Aorta (tissue), 5 donors: ENCODE measurements at places on chromosomes 6 and 20.
A peak's percentile ranks its signal among the peaks of the same experiment; 100 is the strongest.

- no peak for DNase-seq
Measured at GRCh38 chr6:18962361-18962905, 575.3 kb downstream of the RNF144B start.

- no peak for DNase-seq
Measured at GRCh38 chr6:118815495-118815894, 78.5 kb upstream of the ASF1A start.

DNA sequence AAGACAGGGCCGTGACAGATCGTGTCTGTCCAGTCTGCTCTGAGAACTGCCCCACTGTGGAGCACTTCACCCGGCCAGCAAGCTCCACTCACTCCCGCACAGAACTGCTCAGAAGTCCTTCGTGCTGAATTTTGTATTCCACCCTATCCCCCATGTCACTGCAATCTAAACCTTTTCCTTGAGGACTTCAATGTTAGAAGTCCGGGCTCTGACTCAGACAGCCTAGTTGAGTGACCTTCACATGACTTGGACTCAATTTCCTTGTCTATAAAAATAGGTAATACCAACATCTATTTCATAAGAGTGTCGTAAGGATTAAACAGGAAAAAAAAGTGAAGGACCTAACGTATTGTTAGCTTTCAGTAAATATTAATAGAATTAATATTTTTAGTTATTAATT is 161.6 kb downstream of the QRSL1 start:
- no peak for DNase-seq

DNA sequence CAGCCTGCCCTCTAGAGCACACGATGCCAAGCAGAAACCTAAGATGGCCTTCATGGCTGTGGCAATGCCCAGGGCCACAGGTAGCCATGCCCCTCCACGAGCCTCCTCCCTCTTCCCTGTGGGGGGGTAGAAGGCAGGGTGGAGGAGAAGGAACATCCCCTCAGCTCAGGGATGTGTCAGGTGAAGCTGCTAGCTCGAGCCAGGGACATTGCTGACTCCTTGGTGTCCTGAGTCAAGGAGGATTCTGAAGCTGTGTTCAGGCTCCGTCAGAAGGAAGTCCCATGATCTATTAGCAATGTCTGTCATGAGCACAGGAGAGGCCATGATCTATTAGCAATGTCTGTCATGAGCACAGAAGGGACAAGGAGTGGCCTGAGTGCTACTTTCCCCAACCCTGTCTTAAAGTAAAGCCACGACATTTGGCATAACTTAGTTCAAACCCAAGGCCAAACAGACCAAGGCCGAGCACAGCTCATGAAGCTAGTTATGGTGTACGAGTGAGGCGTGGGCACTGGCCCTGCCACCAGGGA is 87.8 kb downstream of the BMP7 start:
- DNase-seq = no peak

- DNase-seq = no peak
Measured at GRCh38 chr20:59577037-59577808, 27.1 kb upstream of the PHACTR3 start.

- no peak for DNase-seq
Measured at GRCh38 chr6:79431537-79431933, 105.7 kb downstream of the LCA5 start.

GRCh38 chr6:14117158-14118090 is at the start of gene CD83:
Gene CD83, plus strand, starts transcription at chr6:14117772. Its CDS starts 40 bp downstream, at chr6:14117812.
- DNase-seq = peak; percentile 89

DNA sequence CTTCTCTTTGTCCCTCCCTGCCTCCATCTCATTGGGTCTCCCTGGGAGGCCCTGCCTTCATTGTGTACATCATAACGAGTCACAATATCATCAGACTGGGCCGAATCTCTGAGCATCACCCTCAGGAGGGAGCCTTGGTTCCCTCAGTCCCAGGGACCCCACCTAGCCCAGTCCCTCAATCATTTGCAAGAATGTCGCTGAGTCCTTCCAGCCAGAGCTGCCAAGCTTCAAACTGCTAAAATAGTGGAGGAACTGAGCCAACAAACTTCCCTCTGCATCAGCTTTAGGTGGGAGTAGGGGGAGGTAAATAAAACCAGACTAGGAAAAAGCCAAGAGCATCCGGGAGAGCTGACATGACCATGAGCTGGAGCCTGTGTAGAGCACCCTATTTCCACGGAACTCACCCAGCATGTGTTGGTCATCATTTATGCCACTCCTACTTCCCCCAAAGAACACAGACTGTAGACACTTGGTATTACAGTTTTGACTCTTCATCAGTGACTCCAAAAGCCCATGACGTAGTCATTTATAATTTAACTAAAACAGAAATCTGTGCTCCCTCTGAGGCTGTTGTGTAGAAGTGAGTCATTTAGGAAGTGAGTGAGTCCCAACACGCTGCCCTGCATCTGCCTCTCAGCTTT is 28.8 kb upstream of the IL17A start:
- no peak for DNase-seq

- no peak for DNase-seq
Measured at GRCh38 chr6:142871910-142872331, 73.1 kb downstream of the HIVEP2 start.

GRCh38 chr6:40505191-40505810 is 81.9 kb downstream of the LRFN2 start:
- no peak for DNase-seq

DNA sequence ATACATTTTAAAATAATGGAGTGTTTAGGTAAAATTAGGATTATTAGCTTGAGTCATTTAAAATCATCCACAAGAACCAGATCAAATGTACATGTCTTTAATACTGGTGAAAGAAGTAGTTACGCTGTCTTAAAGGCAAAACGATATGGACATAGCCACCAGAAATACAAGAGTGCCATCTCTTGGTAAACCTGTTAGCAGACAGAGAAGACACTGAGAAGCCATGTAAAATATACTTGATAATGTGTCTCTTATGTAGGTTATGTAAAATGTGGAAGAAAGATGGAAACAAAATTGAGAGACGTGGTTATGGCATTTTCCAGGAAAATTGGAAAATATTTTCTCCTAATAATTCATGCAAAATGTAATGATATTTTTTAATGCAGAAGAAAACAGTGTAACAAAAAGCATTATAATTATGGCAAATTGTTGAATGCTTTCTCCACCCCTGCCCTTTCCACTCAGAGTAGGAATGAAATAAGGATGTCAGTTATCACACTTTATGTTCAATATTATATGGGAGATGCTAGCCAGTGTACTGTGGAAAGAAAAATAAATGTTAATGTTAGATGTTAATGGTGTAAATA is 12.2 kb upstream of the SLC17A2 start:
- no peak for DNase-seq

GRCh38 chr6:116467096-116467495 is 5.9 kb downstream of the CALHM6 start:
- no peak for DNase-seq

DNA sequence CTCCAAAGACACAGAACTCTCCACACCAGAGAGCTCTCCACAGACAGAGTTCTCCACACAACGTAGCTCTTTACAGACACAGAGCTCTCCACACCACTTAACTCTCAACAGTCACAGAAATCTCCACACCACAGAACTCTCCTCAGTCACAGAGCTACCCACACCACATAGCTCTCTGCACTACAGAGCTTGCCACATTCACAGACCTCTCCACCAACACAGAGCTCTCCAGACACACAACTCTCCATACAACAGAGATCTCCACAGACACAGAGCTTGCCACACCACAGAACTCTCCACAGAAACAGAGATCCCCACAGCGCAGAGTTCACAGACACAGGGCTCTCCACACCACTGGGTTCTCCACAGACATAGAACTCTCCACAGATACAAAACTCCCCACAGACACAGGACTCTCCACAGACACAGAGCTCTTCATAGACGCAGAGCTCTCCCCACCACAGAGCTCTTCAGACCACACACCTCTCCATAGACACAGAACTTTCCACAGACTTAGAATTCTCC is 52.5 kb downstream of the ERMARD start:
- no peak for DNase-seq

DNA sequence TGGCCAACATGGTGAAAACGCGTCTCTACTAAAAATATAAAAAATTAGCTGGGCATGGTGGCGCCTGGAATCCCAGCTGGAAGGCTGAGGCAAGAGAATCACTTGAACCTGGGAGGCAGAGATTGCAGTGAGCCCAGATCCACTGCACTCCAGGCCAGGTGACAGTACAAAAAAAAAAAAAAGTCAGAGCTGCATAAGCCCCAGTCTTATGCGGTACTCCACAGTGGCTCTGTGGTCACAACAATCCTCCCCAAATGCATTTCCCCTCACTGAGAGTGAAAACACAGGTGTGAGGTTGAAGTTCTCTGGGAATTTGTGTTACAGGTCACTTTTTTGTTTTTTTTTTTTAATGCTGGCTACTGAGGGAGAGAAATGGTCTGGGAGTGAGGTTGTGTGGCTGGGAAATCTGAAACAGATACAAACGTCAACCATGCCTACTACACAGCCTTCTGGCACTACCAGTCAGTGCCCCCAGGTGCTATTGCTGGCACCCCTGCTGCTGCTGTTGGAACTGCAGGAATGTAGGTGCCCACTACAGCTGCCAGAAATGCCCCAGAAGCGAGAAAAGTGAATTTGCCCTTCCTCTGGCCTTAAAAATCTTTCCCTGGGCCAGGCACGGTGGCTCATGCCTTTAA is 5.7 kb downstream of the MRPS26 start:
- DNase-seq = no peak

DNA sequence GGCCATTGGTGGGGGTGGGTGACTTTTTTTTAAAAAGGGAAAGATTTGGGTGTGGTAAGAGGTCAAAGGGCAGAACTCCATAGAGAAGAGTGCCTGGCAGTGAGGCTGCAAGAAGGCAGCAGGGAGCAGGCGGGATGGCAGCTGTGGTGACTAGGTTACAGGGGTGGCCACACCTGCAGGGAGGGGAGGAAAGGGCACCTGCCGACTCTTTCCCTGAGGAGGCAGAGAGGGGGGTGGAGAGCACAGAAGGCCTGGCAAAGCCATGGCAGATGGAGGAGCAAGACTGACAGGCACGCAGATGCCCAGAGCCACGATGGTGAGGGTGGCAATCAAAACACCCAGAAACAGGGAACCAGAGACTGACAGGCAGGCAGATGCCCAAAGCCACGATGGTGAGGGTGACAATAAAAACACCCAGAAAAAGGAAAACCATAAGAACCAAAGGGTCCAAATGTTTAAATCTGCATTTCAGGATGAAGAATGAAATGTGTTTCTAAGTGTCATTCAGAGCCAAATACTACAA is 19.3 kb downstream of the CST7 start:
- no peak for DNase-seq

DNA sequence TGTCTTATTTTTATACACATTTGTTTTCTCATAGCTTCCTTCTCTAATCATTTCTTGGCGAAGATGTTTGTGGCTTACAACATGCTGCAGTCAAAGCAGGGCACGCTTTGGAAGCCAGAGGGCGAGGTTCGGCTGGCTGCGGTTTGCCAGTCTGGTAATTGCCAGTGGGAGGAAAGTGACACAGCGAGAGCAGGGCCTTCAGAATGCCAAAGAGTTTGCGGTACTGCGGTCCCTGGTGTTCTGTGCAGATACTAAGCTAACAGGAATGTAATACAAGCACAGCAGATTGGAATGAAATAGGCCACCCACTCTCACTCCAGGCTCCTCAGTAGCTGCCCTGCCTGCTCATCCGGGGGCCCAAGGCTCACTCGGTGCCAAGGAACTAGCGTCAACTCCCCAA is 58.7 kb upstream of the TGM3 start:
- peak; percentile 75 for DNase-seq

GRCh38 chr6:54817236-54817635 is 29.3 kb upstream of the FAM83B start:
- no peak for DNase-seq

- DNase-seq = no peak
Measured at GRCh38 chr20:22060610-22061009, 355.1 kb downstream of the PAX1 start.

GRCh38 chr6:181049-181654 is 111.1 kb upstream of the DUSP22 start:
- DNase-seq = no peak

DNA sequence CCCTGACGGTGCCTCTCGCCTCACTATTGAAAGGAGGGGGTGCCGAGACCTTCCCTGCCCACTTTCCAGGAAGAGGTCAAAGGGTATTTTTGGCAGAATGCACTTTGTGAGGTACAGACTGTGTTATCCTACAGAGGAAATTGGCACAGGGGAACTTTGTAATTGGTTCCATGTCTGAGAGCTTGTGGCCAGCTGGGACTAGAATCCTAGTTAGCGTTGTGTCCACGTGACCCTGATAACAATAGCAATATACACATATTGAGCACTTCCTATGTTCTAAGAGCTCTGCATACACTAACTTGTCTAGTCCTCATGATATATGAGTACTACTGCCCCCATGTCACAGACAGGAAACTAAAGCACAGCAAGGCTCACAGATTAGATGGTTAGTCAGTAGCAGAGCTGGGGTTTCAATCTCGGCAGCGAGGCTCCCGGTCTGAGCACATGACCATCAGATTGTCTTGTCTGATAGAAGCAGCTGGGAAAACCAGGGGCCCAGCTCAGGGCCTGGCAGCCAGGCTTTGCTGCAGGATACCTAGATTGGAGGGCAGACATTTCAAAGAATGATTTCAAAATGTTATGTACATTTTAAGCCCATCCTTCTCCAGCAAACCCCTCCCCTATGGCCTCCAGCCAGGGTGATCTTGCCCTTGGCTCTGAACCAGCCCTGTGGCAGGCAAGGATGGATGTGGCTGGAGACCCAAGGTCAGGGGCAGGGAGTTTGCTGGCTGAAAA is 1.4 kb downstream of the MAPK13 start:
- DNase-seq = no peak

DNA sequence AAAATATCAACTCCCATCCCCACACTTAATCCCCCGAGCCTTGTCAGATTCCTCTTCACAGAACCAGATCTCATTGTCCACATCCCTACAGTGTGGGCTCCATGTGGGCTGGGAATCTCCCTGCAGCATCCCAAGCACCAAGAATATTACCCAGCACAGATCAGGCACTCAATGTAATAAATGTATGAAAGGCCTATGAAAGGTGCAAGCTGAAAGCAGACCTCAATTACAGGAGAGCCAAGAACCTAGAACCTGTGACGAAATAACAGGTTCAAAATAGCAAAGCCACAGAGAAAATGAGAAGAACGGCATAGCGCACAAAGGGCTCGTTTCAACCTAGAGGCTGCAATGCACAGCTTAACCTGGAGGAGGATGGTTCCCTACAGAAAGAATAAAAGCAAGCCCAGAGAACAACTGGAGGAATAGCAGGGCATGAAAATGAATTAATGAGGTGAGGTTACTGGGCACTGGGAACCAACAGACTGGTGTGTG is 3.1 kb downstream of the SLC23A2 start:
- DNase-seq = no peak
